T1000 (cell line): ENCODE measurements at places on chromosomes 7 and 10.

- no peak for DNase-seq
These were observed 175.4 kb downstream of the AUTS2 start for GRCh38 chr7:69773535-69774225.

GRCh38 chr7:48781752-48782151, 142.6 kb upstream of the CDC14C start:
- peak; percentile 33 for DNase-seq

DNA sequence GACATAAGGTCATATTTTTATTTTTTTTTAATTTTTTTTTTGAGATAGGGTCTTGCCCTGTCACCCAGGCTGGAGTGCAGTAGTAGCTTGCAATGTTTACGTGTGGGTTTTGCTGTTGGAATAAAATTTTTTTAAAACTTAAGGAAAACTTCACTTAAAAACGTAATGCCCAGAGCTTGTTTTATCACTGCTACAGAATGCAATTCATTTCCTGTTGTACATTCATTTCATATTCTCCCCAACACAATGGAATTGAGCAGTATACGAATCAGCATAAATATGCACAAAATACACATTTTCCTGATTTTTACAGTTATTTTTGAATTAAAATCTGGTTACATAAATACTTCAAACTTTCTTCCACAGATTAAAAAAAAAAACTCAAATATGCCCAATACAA, 40.3 kb downstream of the RSU1 start:
- DNase-seq: no peak

GRCh38 chr7:5276611-5277010, 6.1 kb upstream of the SLC29A4 start:
- DNase-seq: no peak

- DNase-seq: no peak
These were observed 116.0 kb downstream of the NPTX2 start for GRCh38 chr7:98733036-98733435.

GRCh38 chr10:31358688-31359330, 39.8 kb downstream of the ZEB1 start:
- DNase-seq: no peak

DNA sequence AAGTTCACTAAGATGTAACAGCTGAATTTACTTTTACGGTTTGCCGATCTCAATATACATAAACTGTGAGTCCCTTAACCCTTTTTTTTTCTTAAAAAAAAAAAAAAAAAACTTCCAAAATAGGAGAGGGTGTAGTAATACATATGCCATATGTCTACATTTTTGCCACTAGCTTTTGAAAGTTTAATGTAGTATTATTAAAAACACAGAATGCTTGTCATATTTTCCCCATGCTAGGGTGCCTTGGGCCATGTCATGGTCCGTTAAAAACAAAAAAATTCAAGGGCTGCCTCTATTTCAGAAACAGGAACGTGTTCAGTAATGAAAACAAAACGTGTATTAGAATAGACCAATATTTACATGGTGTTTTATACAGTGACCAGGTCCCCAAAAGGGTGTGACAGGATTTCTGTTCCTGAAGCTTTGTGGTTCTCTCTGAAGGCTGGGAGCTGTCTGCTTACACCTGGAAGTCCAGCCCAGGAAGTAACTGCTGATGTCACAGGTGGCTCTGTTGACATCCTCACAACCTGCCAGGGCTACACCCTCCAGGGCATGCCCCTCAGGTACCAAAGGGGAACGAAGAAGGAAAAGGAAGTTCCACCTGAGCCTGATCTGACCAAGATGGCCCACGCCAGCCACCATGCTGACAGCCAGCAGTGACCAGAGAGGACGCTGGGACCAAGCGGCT, 79.0 kb downstream of the COBL start:
- no peak for DNase-seq

DNA sequence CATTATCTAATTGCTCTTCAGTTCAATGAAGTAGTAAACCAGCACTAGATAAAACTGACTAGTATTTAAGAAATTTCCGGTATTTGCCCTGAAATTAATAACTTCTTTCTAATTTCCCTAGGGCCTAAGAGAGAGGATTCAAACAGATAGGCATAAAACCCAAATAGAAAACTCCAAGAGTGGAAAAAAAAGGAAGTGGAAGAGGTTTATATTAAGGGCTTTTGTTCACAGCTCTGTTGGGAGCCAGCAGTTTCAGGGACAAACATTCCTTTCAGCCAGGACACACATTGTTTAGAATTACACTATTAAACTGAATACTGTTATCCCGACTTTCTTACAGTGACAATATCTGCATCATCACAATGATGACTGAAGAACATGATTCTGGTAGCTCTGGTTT, 3.6 kb downstream of the ODAD2 start:
- DNase-seq: no peak

GRCh38 chr7:157495594-157495993, 158.8 kb downstream of the DNAJB6 start:
- DNase-seq: no peak

GRCh38 chr10:103199488-103199887, 6.4 kb upstream of the NT5C2 start:
- DNase-seq: no peak

GRCh38 chr10:80414142-80414895, 6.0 kb downstream of the PRXL2A start:
- no peak for DNase-seq

GRCh38 chr7:157234271-157234670, 95.5 kb downstream of the UBE3C start:
- DNase-seq: no peak

DNA sequence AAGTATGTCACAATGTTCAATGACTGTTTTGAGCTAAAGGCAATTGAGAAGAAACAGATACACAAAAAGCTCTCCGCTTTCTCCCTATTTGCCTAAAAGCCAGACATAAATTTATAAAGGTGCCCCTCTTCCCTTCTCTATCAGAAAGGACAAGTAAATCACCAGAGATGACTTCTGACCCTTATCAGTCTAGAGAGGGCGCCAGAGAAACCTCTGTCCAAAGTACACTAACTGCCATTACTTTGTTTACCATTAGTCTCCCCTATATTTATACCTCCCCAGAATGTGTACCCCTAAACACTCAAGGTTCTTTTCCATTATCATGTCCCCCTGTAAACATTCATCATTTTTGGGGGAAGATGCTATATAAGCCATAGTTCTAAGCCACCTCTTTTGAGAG, 49.3 kb downstream of the TPK1 start:
- DNase-seq: no peak

- no peak for DNase-seq
These were observed 69.4 kb downstream of the CCSER2 start for GRCh38 chr10:84397735-84398144.

DNA sequence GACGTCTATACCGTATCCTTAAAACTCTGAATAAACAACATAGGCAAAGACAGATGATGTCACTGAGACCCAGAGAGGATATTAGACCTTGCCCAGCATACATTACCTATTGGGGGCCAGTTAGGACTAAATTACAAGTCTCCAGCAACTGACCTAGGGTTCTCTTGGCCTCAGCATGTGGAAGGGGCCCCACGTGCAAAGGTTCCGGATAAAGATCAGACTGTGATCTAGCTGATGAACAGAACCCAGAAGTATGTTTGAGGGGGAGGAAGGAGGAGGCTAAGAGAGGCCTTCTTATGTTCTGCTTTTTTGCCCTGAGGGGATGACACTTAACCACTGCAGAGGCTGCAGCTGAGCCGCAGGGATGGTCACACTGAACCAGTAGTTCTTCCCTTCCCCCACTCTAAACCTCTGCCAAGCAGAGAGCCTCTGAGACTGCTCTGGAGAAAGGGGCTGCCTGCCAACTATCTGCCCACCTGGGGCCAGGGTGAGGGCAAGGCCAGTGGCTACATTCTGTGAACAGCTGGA, 24.0 kb upstream of the KMT2C start:
- no peak for DNase-seq

- DNase-seq: no peak
These were observed 43.4 kb upstream of the DNAJB6 start for GRCh38 chr7:157293413-157293788.
